ENCODE measurements at places on chromosomes 4 and X. TPM values are rescaled to one million over a fixed set of nuclear protein-coding genes. Genes with fewer than 3 reads are reported as not detected.

Gene PRR32
- not detected for total RNA-seq

Gene ZFP42
- total RNA-seq, result not detected

Gene MAGEE1
- 2.6 TPM for total RNA-seq

Gene FAM156A
- 17.5 TPM for total RNA-seq

Gene PNMA3
- total RNA-seq, result 0.14 TPM

Gene CPEB2
- total RNA-seq, result 45.8 TPM

Gene TAF9B
- 28.3 TPM for total RNA-seq

Gene VBP1
- 39.9 TPM for total RNA-seq

Gene CCDC120
- total RNA-seq, result 4.1 TPM

DNA sequence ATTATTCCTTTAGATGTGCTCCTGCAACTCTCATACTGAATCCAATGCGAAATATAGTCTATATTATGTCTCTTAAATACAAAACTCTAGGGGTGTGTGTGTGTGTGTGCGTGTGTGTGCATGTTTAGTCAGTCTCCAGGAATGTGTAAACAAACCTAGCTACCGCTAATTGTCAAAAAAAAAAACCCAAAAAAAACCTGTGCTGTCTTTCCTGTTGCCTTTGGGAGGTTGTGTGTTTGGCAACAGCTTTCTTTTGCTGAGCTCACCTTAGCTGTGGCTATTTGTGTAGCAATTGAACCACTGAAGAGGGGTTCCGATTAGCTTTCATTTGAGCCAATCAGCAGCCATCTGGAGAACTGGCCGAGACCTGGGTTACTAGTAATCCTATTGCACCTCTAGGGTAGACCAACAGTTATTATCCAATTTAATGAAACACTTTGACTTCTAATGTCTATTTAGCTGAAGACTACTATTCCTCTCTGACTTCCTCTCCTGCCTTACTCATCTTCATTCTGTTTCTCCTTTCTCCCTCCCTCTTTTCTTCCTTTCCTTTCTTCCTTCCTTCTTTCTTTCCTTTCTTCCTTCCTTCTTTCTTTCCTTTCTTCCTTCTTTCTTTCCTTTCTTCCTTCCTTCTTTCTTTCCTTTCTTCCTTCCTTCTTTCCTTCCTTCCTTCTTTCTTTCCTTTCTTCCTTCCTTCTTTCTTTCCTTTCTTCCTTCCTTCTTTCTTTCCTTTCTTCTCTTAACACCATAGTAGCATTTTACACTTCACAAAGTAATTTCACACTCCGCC lies 471.1 kb downstream of the GBA3 start:
- no peak for DNase-seq

GRCh38 chrX:10387011-10387410 lies 230.2 kb downstream of the CLCN4 start:
- DNase-seq, result no peak

GRCh38 chr4:39464886-39465501 lies 6.1 kb downstream of the LIAS start:
- DNase-seq, result no peak

- DNase-seq, result no peak
Measured at GRCh38 chr4:74123065-74123728, 24.2 kb upstream of the CXCL2 start.

- no peak for DNase-seq
Measured at GRCh38 chrX:2398064-2398656, 102.6 kb downstream of the DHRSX start.

DNA sequence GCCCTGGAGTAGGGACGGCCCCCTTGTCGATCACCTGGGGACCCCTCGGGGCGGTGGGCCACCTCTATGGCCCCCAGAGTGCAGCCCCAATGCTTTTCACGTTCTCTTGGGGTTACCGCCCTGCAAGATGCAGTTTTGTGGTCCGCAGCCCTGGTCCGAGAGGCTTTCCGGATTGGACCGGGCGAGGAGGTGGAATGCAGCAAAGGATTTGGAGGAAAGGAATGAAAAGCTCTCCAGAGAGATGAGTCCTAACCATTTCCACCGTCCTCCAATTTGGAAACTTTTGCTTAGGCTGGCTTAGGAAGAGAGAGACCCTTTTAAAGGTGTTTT lies 601 bp downstream of the SLC25A43 start:
- no peak for DNase-seq

- no peak for DNase-seq
Measured at GRCh38 chr4:108906006-108906405, 143.2 kb upstream of the ETNPPL start.

GRCh38 chrX:155313766-155314165 lies 20.6 kb downstream of the CLIC2 start:
- no peak for DNase-seq

GRCh38 chr4:23788460-23788859 lies 101.4 kb downstream of the PPARGC1A start:
- DNase-seq, result no peak

GRCh38 chr4:133584714-133585113 lies 435.6 kb downstream of the PCDH10 start:
- no peak for DNase-seq

GRCh38 chrX:8520178-8520577 lies 55.5 kb downstream of the VCX3B start:
- DNase-seq, result no peak

DNA sequence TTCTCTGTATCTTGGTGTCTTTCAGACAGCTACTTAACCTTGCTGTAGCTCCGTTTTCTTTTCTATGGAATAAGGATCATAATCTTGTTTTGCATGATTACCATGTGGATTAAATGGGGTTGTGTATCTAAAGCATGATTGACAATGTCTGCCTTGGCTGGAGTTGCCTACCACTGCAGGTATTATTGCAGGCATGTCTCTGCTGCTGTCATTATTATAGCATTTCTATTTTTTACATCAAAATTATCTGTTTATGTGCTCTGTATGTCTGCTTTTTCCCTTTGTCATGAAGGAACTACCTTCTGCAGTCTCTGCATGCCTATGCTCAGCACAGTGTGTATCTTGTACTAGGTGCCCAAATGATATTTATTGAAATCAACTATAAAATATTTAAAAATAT lies 95.9 kb upstream of the TAPT1 start:
- no peak for DNase-seq

DNA sequence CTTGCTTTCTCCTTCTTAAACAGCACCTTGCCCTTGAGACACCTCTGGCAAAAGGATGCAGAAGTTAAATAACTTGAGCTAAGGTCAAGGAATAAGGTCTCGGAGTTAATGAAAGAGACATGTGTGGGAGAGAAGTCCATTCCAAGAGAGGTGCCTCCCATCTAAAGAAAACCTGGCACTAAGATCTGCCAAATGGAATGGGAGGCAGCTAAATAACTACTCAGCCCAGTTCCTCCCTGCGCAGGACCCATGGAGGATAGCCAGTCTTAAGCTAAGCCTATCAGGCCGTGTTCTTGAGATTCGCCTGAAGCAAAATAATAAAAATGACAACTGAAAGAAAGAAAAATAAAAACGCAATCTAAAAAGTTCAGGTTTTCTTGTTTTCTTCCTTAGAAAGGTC lies 20.7 kb upstream of the ELF4 start:
- no peak for DNase-seq

- DNase-seq, result no peak
Measured at GRCh38 chr4:107027379-107027778, 8.7 kb downstream of the DKK2 start.

GRCh38 chrX:11944501-11944900 lies 186.5 kb downstream of the MSL3 start:
- no peak for DNase-seq

DNA sequence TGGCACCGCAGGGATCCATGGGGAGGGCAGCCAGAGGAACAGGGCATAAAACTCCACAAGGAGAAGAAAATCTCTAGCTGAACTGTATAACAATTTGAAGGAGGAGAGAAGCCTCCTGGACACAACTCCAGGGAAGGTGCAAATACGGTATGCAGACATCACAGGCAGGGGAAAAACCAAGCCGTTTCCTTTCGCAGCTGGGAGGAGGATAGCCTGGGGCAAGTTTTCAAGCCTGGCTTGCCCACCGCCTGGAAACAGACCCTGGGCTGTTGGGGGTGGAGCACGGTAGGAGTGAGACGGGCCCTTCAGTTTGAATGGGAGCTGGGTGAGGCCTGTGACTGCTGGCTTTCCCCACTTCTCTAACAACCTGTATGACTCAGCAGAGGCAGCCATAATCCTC lies 43.4 kb upstream of the TAF9B start:
- DNase-seq, result no peak

DNA sequence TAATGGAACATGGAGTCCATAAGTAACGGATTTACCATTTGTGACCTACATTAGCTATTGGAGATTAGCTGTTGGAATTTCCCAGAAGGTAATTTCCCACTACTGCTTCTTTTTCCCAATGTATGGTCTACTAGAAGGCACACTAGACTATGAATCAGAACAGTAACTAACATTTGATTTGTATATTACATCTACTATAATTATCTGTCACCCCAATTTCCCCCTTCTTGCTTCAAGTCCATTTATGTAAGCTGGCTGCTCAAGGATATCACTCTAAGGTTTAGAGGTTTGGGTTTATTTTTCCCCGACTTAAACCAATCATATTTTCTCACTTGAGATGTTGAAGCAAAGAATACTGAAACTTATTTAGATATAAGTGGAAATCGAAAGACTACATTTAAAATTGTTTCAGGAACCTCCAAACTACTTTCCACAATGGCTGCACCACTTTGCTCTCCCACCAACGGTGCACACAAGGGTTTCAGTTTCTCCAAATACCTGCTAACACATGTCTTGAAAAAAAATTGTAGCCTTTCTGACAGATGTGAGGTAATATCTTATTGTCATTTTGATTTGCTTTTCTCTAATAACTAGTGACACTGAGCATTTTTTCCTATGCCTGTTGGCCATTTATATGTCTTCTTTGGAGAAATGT lies 33.3 kb upstream of the H2AZ1 start:
- DNase-seq, result no peak

DNA sequence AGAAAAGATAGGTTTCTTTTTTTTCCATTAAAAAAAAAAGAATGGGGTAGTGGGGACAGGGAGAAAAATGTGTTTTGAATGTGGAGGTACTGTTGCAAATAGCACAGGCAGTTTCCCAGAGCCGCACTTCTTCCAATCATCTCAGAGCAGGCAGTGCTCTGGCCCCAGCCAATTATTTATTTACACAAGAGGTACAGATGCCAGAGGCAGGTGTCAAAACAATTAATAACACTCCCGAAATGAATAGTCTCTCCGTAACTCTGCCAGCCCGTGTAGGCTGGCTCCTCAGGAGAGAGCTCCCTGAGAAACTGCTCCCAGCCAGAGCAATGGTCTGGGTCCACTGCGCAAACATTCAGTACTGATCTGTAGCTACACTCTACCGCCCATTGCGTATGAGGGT lies 130.8 kb upstream of the IL1RAPL2 start:
- no peak for DNase-seq

DNA sequence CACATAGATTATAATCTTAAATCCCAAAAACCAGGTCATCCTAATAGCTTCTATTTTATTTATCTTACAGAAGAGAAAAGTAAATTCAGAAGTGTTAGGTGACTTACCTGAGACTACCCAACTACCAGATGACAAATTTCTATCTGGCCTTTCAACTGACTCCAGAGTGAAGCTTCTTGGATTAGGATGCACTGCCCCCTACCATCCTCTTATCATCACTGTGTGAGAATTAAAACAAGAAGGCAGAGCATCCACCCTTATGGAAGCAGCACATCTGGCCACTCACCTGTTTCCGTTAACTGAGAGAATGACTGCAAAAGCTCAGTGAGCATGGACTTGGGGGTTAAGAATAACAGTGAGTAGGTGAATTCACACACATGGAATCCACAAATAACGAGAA lies 502.6 kb upstream of the TECRL start:
- DNase-seq, result no peak

DNA sequence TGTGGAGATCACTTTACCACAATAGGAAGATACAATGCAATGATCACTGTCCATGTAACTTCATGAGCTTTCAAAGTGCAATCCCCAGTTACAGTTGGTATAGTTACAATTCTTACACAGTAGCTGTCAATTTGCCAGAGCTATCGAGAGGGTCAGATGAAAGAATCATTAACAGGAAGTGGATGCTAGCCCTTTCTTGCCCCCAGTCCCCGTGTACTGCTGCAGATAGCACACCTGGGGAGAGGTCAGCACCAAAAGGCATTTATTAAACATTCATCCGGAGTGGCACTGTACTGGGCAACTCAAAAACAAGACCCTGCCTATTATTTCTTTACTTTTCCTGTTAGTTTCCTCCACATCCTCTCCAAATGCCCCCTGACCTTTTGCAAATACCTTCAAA lies 47.7 kb downstream of the SOD3 start:
- DNase-seq, result no peak

DNA sequence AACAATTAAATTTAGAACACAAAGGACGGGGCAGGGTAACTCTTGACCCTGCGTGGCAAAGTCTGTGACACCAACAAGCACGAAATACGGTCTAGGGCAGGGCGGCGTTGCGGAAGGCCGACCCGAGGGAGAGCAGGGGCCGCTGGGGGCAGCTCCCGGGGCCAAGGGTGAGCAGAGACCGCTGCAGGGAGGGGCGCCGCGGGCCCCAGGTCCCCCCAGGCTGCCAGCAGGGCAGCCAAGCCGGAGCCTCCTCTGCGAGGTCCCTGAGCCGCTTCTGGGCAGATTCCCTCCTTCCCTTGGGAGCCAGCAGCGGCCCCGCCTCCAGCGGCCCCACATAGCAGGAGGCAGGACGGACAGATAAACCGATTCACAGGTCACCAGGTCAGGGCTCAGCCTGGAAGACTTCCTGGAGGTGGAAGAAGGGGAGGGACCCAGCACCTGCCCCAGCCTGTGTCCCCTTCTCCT lies 90.2 kb downstream of the FAM53A start:
- peak; percentile 78 for DNase-seq

GRCh38 chr4:42391981-42392380 lies 5.3 kb upstream of the SHISA3 start:
- DNase-seq, result no peak

DNA sequence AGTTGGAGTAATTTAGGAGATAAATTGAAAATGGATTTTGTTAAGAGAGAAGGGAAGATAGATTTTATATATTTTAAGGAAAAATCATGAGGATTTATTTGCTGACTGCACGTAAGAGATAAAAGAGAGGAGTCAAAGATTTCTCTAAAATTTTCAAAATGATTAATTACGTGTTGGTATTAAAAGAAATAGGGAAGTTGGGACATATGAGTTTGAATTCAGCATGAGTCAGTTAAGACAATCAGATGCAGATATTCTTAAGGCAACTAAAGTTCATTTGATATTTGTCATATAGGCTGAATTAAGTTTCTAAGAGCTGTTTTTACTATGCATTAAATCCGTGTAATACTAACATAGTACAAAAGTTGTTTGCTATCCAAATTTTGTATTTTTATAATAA lies 46.9 kb downstream of the TET2 start:
- no peak for DNase-seq

DNA sequence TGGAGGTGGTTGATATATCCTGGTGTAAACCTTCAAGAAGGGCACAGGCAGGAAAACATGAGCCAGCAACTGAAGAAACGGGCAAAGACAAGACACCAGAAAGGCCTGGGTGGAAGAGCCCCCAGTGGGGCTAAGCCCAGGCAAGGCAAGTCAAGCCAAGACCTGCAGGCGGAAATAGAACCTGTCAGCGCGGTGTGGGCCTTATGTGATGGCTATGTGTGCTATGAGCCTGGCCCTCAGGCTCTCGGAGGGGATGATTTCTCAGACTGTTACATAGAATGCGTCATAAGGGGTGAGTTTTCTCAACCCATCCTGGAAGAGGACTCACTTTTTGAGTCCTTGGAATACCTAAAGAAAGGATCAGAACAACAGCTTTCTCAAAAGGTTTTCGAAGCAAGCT lies 7.2 kb downstream of the ZFP42 start:
- no peak for DNase-seq

- no peak for DNase-seq
Measured at GRCh38 chrX:150779385-150779784, 86.2 kb downstream of the MTMR1 start.
